Motor neuron (in vitro differentiated cells): ENCODE measurements at places on chromosomes 4 and X.

DNA sequence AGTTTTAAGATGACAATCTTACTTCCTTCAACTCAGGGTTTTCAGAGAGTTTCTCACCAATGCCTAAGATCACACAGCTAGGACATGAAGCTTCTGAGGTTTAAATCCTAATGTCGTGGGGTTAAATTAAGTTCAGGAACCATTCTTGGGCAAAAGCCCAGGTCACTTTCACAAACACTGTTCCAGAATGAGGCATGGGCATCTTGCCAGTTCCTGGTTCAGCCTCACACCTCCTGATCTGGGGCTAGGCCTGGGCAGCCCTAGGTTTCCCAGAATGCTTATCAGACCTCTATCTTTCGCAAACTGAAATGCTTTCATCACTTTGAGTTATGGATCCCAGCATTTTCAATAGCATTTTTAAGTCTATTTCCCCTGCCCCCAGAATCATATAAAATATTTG, 224.8 kb upstream of the EDA2R start:
- no peak for ATAC-seq

DNA sequence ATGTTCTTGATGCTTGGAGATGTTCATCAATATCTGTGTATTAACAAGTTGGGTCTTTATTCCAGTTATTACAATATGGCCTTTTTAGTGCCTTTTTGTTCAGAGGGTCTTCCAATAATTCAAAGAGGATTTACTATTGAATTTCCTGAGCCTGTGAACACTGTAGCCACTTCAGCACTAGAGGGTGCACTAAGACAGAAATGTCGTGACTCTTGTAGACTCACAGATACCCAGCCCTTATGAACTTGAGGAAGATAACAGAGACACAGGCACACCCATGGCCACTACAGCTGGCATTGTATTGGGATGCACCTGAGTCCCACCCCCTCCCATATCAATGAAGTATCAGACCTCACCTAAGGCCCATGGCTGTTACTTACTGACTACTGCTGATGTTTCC, 54.4 kb upstream of the ACTRT1 start:
- ATAC-seq, result peak; percentile 52

GRCh38 chr4:150123796-150124677, 45.8 kb downstream of the DCLK2 start:
- peak; percentile 36 for ATAC-seq

GRCh38 chr4:162645381-162645780, 481.6 kb upstream of the FSTL5 start:
- ATAC-seq, result no peak

DNA sequence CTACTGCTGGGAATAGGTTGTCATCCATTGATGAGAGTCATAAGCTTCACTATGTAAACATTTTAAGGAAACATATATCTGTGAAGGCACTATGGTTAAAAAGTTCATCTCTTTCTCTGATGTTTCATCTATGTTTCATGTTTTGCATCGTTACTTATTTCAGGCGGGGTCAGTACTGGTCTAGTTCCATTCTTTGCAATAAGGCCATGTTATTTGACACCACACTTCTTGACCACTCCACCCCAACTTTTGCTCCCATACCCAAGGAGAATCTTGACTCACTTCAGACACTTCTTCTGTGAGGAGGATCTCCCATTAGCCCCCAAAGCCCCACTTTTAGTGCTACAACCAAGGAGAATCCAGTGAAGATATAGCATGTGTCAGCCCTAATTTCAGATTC, 119.4 kb downstream of the GRIA3 start:
- peak; percentile 78 for ATAC-seq

DNA sequence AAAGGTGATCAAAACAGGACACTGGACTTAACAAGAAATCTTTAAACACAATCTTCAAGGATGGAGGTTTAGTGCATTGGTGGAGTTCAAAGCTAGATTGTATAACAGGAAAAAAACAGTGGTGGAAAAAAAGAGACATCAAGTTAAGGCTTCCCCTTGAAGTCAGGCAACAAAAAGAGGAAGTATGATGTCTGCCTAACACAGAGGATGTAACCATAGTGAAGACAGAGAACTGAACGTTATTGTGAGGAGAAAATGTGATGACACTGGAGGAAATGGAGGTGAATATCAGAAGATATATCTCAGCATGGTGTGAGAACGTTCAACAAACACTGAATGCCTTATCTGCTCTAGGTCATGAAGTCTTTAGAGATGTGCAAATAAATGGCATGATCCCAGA, 192.4 kb upstream of the AR start:
- ATAC-seq, result no peak

GRCh38 chr4:85106805-85107336, 140.4 kb upstream of the WDFY3 start:
- no peak for ATAC-seq

- no peak for ATAC-seq
Observed at GRCh38 chrX:68365341-68365740, 68.0 kb downstream of the OPHN1 start.

GRCh38 chrX:30301963-30302362, 7.2 kb downstream of the NR0B1 start:
- no peak for ATAC-seq

- no peak for ATAC-seq
Observed at GRCh38 chrX:24427747-24428019, 37.4 kb upstream of the PDK3 start.

- no peak for ATAC-seq
Observed at GRCh38 chr4:114187592-114187991, 208.1 kb upstream of the ARSJ start.
